Esophagus muscularis mucosa (tissue), 4 donors: ENCODE measurements at places on chromosomes 12 and 14.
A peak's percentile ranks its signal among the peaks of the same experiment; 100 is the strongest.

DNA sequence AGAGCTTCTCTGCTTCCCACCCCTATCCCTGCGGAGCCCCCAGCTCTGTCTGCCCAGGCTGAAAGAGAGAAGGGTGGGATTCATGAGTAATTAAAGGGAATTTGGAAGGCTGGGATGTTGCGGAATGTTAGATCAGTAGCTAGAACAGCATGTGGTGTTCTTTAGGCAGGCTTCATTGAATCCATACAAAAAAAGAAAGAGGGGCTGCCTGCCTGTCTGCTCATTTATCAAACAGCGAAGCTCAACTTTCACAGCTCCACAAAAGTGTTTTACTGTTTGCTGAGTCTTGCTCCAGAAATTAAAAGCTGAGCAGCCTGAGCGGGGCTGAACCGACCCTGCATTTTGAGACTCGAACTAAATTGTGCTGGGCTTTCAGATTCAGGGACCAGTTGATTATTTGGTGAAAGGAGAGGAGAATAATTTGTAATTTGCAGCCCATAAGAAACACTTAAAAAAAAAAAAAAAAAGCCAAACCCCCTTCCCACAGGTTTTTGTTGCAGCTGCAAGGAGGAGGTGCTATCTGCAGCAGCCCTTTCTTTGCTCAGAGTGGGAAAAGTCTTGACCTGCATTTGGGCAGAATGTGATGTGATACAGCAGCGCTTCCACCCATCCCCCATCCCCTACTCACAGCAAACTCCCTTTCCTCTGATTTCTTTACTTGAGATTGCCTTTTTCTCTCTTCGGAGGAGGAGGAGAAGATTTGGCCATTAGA is 89.7 kb downstream of the RFX4 start:
- no peaks in the 10 kb centered on the region for H3K27me3 ChIP-seq
- DNase-seq: peak; percentile 53
- no peak overlapping the region for H3K4me3 ChIP-seq
- H3K4me1 ChIP-seq: no peaks in the 10 kb centered on the region

- no peak overlapping the region for H3K4me3 ChIP-seq
- H3K4me1 ChIP-seq: no peaks in the 10 kb centered on the region
- DNase-seq: no peak
Measured at GRCh38 chr12:59937148-59937547, 341.3 kb downstream of the SLC16A7 start.

- DNase-seq: no peak
- no peaks in the 10 kb centered on the region for H3K4me1 ChIP-seq
- H3K27me3 ChIP-seq: no peaks in the 10 kb centered on the region
- no peak overlapping the region for H3K4me3 ChIP-seq
Measured at GRCh38 chr12:108090932-108091678, 38.0 kb upstream of the WSCD2 start.

GRCh38 chr14:34088914-34089313 is 138.0 kb upstream of the EGLN3 start:
- H3K27me3 ChIP-seq: no peaks in the 10 kb centered on the region
- H3K27ac ChIP-seq: no peak overlapping the region
- H3K36me3 ChIP-seq: no peaks in the 10 kb centered on the region
- H3K4me1 ChIP-seq: peaks cover 8% of the 10 kb centered on the region
- DNase-seq: no peak
